ENCODE measurements at places on chromosomes 4 and X. TPM values are rescaled to one million over a fixed set of nuclear protein-coding genes. Genes with fewer than 3 reads are reported as not detected.

Gene HPSE
- 4.1 TPM for total RNA-seq

- no peak for DNase-seq
Measured at GRCh38 chrX:48806081-48806480, 4.2 kb downstream of the HDAC6 start.

Gene F8A1
- total RNA-seq = 24.1 TPM

GRCh38 chrX:37755025-37755424 is 24.8 kb upstream of the CYBB start:
- no peak for DNase-seq

Gene TMPRSS11F
- not detected for total RNA-seq

- DNase-seq = no peak
Measured at GRCh38 chr4:90060039-90060438, 67.2 kb upstream of the CCSER1 start.

DNA sequence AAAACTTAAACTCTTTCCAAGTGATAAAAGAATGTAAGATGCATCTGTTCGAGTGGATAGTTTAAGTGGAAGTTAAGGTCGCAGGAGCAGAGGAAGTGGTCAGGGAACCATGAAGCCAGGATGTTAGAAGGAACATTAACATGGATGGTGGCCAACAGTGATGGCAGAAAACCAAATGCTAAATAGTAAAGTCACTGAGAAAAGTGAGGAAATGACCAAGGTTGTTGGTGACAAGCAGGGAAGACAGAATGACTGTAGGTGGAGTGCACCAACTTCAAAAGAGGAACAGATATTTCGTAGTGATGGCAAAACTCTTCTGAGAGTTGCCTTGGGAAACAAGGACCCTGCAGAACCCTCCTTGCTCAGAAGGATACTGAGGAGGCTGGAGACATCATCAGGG is 226.2 kb downstream of the PALLD start:
- DNase-seq = no peak

GRCh38 chrX:28675173-28675572 is 87.9 kb downstream of the IL1RAPL1 start:
- no peak for DNase-seq

Gene ADRA2C
- total RNA-seq = 4.8 TPM

Gene CNKSR2
- total RNA-seq = 16.8 TPM

Gene SORCS2
- 52.5 TPM for total RNA-seq

Gene PDGFRA
- total RNA-seq = 131 TPM
